Stomach (tissue), 19 donors: ENCODE measurements at places on chromosomes 6 and 20. TPM values are rescaled to one million over a fixed set of nuclear protein-coding genes. Genes with fewer than 3 reads are reported as not detected.

FIG4 gene
- 7.2 TPM for polyA plus RNA-seq

CENPW gene
- polyA plus RNA-seq, result 46.6 TPM

ACSS1 gene
- 35.3 TPM for polyA plus RNA-seq

KCNK16 gene
- not detected for polyA plus RNA-seq

DNA sequence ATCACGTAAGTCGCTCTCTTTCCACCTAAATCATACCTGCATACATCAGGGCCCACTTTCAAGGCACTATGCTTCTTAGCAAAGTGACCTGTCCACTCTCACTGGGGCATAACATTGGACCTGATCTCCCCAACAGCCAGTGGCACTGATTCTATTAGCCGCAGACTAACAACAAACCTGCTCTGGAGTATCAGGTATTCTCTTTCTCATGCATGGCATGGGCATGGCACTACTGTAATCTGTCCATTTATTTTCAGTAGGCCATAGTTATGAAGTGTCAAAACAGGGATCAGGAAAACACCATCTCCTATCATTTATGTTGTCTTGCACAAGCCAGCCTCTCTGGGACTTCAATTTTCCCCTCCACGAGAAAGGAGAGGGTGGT lies 8.5 kb downstream of the CALHM4 start:
- peaks cover 18% of the 10 kb centered on the region for H3K4me1 ChIP-seq
- DNase-seq, result no peak
- H3K27me3 ChIP-seq, result no peaks in the 10 kb centered on the region
- H3K27ac ChIP-seq, result no peak overlapping the region

DNA sequence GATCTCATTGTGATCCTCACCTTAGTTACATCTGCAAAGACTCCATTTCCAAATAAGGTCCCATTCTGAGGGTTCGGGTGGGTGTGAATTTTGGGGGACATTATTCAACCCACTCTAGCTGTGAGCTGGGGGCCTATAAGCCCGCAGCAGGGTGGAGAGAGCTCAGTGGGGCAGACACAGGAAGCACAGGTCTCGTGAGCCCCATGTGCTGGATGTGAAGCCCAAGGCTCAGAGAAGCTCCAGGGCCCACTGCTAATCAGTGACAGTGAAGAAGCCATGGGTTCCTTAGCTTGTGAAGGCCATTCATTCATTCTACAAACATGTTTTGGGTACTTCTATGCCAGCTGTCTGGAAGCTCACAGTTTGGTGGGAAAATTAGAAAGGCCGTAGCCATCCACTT lies 47.5 kb downstream of the CHMP4B start:
- peak overlapping the region; percentile 6 for H3K27ac ChIP-seq
- H3K36me3 ChIP-seq, result peaks cover 49% of the 10 kb centered on the region
- no peak overlapping the region for H3K4me3 ChIP-seq

DNA sequence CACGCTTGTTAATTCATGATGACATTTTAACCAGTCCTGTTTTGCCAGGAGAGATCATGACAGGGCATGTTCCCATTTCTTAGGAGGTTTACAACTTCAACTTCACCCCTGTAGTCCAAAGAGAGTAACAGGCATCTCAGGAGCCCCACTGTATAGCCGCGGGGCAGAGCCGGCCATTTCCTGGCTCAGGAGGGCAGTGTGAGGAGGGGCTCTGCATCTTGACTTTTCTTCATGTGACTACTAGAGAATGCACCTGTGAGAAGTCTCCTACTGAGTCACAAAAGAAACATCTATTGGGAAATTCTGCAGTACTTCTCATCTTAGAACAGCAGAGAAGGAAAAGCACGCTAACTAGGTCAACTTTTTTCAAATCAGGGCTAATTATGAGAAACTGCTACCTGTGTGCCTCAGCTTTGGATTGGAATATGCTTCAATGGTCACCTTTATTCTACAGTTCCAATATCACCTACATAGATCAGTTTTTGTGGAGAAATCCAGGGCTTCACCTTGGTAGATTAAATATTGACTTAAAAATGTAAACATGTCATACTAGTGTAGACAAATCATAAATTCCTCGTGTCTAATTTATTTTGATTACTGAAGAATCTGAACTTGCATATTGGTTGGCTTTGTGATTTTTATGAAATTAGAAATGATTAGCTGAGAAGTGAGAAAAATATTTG lies 28.6 kb upstream of the SIM1 start:
- no peaks in the 10 kb centered on the region for H3K4me1 ChIP-seq
- peaks cover 38% of the 10 kb centered on the region for H3K27me3 ChIP-seq
- no peak overlapping the region for H3K4me3 ChIP-seq
- no peak overlapping the region for H3K27ac ChIP-seq
- no peaks in the 10 kb centered on the region for H3K36me3 ChIP-seq
- no peak for DNase-seq

- no peaks in the 10 kb centered on the region for H3K27me3 ChIP-seq
- H3K4me1 ChIP-seq, result no peaks in the 10 kb centered on the region
- no peak for DNase-seq
- no peaks in the 10 kb centered on the region for H3K36me3 ChIP-seq
These were observed 394.6 kb upstream of the JARID2 start for GRCh38 chr6:14851281-14851680.

DNA sequence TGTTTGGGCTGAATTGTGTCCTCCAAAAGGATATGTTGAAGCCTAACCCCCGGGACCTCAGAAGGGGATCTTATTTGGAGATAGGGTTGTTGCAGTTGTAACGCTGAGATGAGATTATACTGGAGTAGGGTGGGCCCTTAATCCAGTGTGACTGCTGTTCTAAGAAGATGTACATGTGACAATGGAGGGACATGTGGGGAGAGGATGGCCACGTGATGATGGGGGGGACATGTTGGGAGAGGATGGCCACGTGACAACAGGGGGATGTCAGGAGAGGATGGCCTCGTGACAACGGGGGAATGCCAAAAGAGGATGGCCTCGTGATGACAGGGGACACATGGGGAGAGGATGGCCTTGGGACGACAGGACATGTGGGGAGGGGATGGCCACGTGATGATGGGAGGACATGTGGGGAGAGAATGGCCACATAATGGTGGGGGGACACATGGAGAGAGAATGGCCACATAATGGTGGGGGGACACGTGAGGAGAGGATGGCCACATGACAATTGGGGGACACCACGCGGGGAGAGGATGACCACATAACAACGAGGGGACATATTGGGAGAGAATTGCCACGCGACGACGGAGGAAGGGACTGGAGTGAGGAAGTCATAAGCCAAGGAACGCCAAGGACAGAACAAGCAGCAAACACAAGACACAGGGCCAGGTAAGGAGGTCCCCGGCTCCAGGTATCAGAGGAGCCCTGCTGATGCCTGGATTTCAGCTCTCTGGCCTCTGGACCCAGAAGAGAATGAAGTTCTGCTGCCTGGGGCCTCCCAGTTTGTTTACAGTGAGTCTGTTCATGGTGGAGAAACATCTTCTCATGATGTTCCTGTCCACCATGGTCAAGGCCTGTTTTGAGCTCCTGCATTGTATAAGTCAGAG lies 29.2 kb downstream of the SYNJ2 start:
- no peak overlapping the region for H3K27ac ChIP-seq
- H3K36me3 ChIP-seq, result no peaks in the 10 kb centered on the region
- H3K4me1 ChIP-seq, result peaks cover 36% of the 10 kb centered on the region
- H3K4me3 ChIP-seq, result no peak overlapping the region
- no peaks in the 10 kb centered on the region for H3K27me3 ChIP-seq

- H3K27me3 ChIP-seq, result no peaks in the 10 kb centered on the region
- no peaks in the 10 kb centered on the region for H3K36me3 ChIP-seq
- H3K4me3 ChIP-seq, result no peak overlapping the region
- DNase-seq, result no peak
- no peak overlapping the region for H3K27ac ChIP-seq
- H3K4me1 ChIP-seq, result peaks cover 14% of the 10 kb centered on the region
These were observed 46.1 kb downstream of the MBOAT1 start for GRCh38 chr6:20166210-20166609.

- peaks cover 9% of the 10 kb centered on the region for H3K27me3 ChIP-seq
- H3K27ac ChIP-seq, result no peak overlapping the region
- DNase-seq, result no peak
- no peak overlapping the region for H3K4me3 ChIP-seq
- H3K36me3 ChIP-seq, result no peaks in the 10 kb centered on the region
These were observed 144.7 kb upstream of the RPS6KA2 start for GRCh38 chr6:166771701-166772100.

DNA sequence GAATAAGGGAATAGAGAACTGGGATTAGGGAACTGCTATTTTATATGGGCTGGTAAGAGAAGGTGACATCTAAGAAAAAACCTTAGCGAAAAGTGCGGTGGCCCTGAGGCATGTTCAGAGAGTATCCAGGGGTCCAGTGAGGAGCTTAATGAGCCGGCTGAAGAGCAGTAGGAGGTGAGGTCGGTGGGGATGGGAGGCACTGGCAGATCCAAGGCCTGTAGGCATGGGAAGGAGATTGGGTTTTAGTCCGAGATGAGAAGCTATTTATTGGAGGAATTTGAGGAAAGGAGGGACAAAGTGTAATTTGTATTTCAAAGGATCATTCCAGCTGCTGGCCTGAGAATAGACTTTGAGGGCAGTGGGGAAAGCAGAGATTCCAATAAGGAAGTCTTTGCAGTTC lies 123.8 kb downstream of the QKI start:
- peaks cover 42% of the 10 kb centered on the region for H3K4me1 ChIP-seq
- H3K27me3 ChIP-seq, result no peaks in the 10 kb centered on the region
- no peak overlapping the region for H3K27ac ChIP-seq
- no peak for DNase-seq
- no peak overlapping the region for H3K4me3 ChIP-seq
- H3K36me3 ChIP-seq, result peaks cover 4% of the 10 kb centered on the region

GRCh38 chr20:53175135-53175780 lies 203.1 kb downstream of the TSHZ2 start:
- no peaks in the 10 kb centered on the region for H3K27me3 ChIP-seq
- H3K36me3 ChIP-seq, result no peaks in the 10 kb centered on the region
- no peaks in the 10 kb centered on the region for H3K4me1 ChIP-seq
- no peak overlapping the region for H3K4me3 ChIP-seq
- DNase-seq, result no peak
